Activated T-helper 1 cell treated with Interleukin-2 at 50 U/mL for 16 hours (primary cell): ENCODE measurements at places on chromosomes 2 and 18.

DNA sequence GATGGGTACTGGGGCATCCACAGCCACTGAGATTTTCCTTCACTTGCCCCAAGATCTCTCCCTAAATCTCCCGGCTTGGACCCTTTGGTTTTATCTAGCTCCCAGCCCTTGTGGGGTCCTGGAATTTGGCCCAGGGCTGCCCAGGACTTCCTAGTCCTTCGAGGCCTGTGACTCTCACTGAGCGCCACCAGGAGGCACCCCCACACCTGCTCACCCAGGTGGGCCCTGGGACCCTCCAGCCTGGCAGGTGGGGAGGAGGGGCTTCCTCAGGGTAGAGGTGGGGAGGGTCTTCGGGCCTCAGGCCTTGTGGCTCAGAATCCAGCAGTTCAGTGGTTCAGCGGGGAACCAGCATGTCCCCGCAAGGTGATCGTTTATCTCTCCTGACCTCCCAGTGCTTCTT, 11.9 kb upstream of the PRSS56 start:
- no peak for DNase-seq

DNA sequence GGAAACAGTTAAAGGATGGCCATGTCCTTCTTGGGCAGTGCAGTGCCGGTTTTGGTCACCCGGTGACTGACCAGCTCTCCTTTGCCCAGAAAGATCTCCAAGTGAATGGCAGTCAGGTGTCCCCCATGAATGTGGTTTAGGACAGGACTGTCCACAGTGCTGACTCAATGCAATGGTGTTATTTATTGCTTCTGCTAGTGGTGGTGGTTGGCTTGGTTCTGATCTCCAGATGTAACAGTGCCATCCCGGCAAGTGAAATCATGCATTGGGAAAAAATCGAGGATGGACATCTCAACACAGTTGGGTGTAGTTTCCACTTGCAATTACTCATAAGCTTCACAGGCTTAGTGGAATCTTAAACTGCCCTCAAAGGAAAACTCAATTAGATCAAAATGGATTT, 81.9 kb downstream of the TGOLN2 start:
- DNase-seq, result no peak

DNA sequence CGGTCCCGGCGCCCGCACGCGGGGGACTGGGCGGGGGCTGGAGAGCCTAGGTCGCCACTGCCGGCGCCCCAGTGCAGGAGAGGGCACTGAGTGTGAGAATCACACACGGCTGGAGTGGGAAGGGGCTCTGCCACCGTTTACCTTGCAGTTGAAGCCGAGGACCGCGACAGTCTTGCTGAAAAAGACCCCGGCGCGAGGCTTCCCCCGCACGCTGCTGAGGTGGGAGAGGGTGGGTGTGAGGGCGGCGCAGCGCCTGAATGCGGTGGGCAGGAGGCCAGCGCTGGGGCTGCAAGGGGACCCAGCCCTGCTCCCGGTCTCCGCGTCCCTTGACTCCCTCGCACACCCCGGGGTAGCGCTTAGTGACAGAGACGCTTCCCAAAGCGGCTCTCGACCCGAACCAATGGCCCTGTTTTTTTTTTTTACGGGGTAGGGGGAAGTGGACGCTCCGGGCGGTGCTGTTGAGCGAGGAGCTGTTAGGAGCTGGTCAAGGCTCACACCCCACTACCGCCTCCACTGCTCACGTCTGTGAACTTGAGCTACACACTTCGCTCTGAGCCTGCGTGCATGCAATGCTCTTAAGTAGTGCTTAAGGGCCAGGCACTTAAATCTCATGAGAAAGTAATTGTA, 794 bp downstream of the NOTO start:
- DNase-seq, result no peak

DNA sequence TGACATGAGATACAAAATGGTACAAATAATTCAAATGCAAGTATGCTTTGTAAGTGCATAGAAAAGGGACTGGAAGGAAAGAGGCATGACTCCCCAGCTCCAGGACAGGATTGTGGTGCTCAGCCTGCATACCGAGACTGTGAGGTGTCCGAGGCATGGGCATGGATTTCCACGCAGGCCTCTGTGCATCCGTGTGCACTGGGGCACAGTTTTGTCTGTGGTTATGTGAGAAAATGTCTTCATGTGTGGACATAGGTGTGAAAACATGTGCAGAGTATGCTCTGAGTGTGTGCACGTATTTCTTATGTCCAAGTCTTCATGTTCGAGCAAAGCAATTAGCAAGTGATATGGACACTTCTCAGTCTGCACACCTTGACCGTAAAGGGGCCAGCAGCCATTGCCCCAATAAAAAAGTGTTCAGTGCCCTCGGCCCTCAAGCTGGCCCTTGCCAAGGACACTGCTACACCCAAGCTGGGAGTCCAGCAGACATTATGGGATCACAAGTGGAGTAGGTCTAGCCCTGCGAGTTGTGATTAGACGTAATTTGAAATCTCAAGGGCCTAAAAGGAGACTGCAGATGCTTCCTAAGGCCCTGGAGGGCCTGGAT, 120.7 kb downstream of the CYP26B1 start:
- DNase-seq, result no peak

DNA sequence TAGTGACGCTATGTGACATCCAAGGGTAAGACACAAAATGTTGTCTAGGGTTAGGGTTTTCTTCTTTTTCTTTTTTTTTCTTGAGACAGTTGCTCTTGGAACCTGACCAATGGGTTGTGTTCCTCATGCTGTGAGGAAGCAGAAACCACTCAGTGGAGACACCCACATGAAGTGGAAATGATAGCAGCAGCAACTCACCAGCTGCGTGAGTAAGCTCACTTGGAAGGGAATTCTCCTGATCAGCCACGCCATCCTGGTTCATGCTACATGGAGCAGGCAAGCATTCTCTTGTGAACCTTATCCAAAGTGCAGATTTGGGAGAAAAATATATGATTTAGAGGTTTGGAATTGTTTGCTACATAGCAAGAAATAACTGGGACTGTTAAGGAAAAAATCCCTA, 863.7 kb downstream of the EPHA4 start:
- DNase-seq, result no peak

GRCh38 chr18:57768537-57769326, 34.4 kb downstream of the ATP8B1 start:
- DNase-seq, result no peak

DNA sequence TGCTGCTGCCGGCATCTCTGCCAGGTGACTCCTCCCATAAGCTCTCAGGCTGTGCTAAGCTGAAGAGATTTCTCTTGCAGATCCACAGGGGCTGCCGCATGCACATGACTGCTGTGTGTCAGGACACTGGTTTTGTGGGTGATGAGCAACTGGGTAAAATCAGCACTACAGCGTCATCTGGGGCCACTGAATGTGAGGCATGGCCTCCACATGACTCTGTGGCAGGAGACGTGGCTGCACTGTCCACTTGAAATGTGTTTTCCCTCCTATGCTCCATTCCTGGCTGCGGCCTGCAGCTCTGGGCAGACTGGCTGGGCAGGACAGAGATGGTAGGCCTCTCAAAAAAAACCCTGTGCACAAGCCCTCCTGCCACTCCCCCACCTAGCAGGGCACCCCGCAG, 63.6 kb downstream of the MARCO start:
- DNase-seq, result no peak

GRCh38 chr2:231200805-231201474, 2.5 kb downstream of the ARMC9 start:
- no peak for DNase-seq

- DNase-seq, result no peak
Measured at GRCh38 chr18:74139888-74140287, 7.7 kb downstream of the FBXO15 start.

- DNase-seq, result no peak
Measured at GRCh38 chr2:46266134-46266533, 31.1 kb upstream of the EPAS1 start.
